SK-N-SH treated with all-trans-retinoic acid at 6 μM for 48 hours (cell line): ENCODE measurements at places on chromosomes 11 and 22.

DNA sequence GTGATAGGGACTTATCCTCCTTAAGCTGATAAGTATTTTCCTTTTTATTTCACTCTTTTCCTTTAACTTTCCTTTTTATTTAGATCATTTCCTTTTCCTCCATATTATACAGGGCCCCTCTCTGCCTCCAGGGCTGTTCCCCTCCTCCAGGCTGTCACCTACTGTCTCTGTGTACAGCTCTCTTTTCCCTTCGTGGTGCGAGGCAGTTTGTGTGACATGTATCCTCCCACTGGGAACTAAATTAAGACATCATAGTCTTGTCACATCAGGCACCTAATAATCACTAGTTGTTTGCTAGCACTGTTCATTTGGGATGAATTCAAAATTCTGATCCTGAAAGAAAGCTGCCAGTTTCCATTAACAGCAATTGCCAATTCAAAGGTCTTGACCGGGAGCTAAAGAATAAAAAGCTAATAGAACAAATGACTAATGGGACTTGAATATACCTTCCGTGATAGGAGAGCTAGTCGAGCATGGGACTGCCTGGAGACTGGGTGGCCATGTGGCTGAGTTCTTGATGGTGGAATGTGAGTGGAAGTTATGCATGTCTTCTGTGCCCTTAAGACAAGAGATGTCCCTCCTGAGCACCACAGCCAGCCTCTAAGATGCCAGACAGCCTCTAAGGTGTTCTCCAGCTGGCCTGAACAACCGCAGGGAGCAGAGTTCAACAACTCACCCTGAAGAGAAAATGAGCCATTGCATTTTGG lies 77.7 kb upstream of the LRRC55 start:
- no peak for ATAC-seq

GRCh38 chr11:75380245-75380644 lies 19.1 kb upstream of the RPS3 start:
- ATAC-seq: no peak

- no peak for ATAC-seq
Observed at GRCh38 chr11:27740362-27741013, 40.2 kb upstream of the BDNF start.

DNA sequence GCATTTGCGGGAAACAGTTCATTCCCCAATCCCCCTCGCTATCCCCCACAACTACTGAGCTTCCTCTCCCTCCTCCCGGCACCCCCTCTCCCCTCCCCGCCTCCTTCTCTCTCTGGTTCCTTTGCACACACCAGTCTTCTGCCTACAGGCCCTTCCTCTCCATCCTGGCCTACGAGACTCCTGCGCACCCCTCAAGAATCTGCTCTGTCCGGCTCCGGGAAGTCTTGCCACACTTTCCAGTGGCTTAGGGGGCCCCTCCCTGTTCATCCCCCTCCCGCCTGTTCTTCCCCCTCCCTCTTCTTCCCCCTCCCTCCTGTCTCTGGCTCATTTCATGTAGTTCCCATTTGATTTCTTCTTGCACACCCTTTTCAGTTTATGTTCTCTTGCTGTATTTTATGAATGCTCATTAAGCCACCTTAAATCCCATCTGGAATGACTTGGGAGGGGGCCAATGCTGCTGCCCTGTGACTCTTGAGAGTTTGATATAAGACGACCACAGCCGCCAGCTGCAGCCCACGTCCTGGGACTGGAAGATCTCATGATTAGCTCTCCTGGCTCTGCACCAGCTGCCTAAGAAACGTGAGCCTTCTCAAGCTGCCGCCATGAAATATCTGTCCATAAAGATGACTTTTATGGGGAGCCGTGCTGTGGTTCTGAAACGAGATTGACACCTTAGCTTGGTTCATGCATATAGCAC lies 50.9 kb downstream of the RPS6KA4 start:
- ATAC-seq: no peak

DNA sequence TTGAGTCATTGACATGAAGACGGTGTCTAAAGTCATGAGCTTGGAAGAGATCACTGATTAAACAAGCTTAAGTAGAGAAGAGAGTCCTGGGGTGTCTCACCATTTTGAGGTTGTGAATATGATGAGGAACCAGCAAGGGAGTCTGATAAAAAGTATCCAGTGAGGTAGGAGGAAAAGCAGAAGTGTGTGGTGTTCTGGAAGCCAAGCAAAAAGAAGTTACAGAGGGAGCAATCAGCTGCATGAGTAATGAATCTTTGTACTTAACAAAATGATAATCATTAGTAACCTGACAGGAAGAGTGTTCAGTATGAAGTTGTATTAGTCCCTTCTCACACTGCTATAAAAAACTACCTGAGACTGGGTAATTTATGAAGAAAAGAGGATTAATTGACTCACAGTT lies 131.3 kb downstream of the C11orf87 start:
- no peak for ATAC-seq

DNA sequence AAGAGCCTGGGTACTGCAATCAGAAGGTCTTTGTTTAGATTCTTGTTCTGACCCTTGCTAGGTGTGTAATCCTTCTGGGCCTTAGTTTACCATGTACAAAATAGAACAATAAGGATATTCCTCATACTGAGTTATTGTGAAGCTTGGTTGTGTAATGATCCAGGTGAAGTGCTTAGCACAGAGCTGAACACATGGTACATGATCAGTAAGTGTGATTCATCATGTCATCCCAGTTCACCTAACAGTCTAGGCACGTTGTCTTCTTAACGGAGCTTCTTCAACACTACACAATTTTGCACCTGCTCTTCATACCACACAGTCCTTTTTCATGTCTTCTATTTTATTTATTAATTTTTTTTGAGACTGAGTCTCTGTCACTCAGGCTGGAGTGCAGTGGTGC lies 234.3 kb upstream of the TENM4 start:
- no peak for ATAC-seq
